Diencephalon (tissue), 1 donor: ENCODE measurements at places on chromosomes 6 and 20. TPM values are rescaled to one million over a fixed set of nuclear protein-coding genes. Genes with fewer than 3 reads are reported as not detected.

Gene BMP7
- total RNA-seq = 23.3 TPM

Gene SIRPB1
- 1.2 TPM for total RNA-seq

Gene HSF2
- total RNA-seq = 75.4 TPM

Gene CCN6
- total RNA-seq = not detected

Gene MMP24
- 80.5 TPM for total RNA-seq
